ENCODE measurements at places on chromosomes 1 and 21.

- DNase-seq, result no peak
Measured at GRCh38 chr1:209266590-209267205, 316.8 kb upstream of the CAMK1G start.

GRCh38 chr1:115404911-115405310 lies 66.9 kb upstream of the NGF start:
- DNase-seq, result no peak

GRCh38 chr1:41892301-41892781 lies 26.4 kb downstream of the HIVEP3 start:
- DNase-seq, result no peak

GRCh38 chr1:205298191-205298994 lies 23.2 kb downstream of the NUAK2 start:
- DNase-seq, result peak; percentile 9

- peak; percentile 43 for DNase-seq
Measured at GRCh38 chr1:8560611-8561544, 243.0 kb downstream of the SLC45A1 start.

- DNase-seq, result no peak
Measured at GRCh38 chr1:234844479-234845031, 234.6 kb upstream of the IRF2BP2 start.

GRCh38 chr1:70112838-70113237 lies 92.5 kb downstream of the LRRC40 start:
- DNase-seq, result no peak

DNA sequence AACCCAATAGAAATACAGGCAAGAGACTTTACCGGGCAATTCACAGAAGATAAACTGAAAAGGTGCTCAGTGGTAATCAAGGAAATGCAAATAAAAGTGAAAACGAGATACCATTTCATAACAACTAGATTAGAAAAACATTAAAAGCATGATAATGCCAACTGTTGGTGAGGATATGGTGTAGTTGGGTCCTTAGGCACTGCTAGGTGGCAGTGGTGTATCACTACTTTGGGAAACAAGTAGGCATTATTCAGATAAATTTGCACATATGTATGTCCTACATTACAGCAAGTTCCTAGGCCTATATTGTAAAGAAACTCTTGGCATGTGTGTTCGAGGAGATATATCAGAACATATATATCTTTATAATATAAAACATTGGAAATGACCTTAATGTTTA lies 31.0 kb downstream of the AZIN2 start:
- peak; percentile 31 for DNase-seq

- no peak for DNase-seq
Measured at GRCh38 chr21:43991447-43991991, 20.6 kb upstream of the TRAPPC10 start.

GRCh38 chr1:154400381-154400801 lies 4.8 kb upstream of the IL6R start:
- DNase-seq, result no peak

GRCh38 chr21:35926003-35926740 lies 134.2 kb downstream of the SETD4 start:
- DNase-seq, result no peak

DNA sequence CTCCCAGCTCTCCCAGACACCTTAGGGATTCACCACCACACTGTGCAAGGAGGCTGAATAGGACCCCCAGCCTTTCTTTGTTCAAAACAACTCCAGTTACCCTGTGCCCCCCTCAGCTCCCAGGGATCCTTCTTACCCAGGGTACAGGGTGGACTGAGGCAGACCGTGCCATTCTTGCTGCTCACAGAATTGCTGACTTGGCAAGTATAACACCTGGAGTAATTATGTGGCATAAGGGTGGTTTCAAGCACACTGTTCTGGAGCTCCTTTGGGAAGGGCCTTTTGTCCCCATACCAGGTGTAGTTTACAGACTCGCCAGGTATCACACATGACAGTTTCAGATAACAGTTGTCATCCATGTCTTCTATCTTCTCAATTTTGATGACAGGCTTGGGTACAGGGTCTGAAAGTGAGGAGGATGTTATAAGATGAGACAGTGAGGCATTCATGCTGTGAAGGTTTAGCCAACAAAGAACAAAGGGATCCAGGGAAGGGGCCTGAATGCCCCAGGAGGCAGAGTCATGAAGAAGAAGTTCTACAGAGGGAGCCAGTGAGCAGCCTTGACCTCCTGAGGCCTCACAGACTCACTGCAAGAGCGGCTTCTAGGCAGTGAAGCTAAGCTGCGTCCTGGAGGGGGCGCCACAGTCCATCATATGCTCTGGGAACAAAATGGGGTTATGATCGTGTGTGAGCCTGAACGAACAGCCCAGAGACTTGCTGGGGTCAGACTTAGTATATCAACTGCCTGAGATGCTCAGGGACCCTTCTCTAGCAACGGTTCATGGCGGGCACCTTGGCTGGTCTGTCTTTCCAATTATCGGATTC lies 30.3 kb downstream of the CD48 start:
- peak; percentile 85 for DNase-seq

DNA sequence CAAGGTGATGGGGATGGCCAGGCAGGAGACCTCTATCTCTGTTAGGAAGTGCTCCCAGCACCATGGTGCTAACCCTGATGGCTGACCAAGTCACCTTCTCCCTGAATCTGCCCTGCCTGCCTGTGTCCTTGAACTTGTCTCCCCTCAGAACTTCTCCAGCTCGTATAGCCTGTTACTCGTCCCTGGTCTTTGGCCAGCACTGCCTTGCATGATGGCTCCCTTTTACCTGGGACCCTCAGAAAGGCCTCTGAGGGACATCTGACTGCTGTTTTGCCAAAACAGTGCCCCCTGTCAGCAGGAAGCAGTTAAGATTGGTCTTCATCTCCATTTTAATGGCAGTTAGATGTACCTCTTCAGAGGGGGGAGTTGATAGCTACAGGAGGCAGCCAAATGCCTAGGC lies 148.3 kb downstream of the RHOU start:
- no peak for DNase-seq

DNA sequence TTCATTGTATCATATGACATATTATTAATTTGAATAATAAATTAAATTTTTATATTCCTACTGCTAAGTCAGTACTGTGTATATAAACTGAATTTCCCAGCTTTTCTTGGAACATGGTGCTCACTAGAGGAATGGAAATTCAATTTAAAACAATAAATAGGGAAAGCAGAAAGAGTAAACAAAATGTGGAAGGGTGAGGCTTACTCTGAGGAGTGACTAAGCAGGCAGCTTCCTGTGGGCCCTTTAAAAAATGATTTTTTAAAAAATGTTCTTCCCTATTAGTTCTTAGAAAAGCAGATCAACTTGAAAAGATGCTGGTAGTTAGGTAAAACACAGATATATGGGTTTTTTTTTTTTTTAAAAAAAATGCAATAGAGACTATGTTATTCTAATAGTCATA lies 49.5 kb upstream of the S1PR1 start:
- DNase-seq, result no peak

GRCh38 chr21:17537299-17537698 lies 24.5 kb downstream of the CXADR start:
- DNase-seq, result no peak

DNA sequence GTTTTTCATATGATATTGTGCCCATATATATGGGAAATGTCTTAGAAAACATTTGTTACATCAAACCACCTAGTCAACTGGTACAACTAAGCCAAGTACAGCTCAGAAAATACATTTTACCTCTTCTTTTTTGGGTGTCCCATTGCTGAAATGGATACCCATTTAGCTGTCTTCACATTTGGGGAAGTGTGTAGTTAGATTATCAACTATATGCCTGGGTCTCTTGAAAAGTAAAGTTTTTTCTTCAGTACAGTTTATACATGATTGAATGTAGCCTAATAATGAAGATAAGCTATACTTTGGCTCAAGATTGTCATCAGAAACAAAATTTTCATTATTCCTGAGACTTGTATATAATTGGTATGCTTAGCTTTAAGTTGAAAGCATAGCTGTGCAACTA lies 2.0 kb downstream of the AGO3 start:
- DNase-seq, result peak; percentile 54

- DNase-seq, result no peak
Measured at GRCh38 chr1:39689214-39689613, 2.0 kb downstream of the HPCAL4 start.

DNA sequence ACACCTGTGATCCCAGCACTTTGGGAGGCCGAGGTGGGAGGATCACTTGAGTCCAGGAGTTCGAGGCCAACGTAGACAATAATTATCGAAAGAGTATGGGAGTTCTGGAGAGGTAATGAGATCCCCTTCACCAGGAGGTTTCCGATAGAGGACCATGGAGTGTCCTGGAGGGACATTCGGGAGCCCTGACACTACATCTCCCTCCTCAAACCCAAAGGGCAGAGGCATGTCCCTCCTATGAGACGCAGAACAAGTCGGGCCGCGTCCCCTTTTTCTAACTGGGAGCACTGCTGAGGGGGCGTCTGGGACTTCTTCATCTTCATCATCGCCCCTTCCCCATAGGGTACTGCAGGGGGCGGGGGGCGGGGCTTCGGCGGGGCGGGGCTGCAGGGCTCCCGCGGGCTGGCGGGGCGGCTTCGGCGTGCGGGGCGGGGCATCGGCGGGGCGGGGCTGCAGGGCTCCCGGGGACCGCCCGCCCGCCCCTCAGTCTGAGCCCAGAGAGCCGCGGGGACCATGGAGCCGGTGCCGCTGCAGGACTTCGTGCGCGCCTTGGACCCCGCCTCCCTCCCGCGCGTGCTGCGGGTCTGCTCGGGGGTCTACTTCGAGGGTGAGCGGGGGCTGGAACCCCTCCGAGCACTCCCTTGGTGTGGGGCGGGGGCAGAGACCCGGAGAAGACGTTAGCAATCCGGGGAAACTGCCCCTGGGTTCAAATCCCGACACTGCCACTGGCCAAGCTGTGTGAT lies at the start of gene THEMIS2:
TSS of gene THEMIS2 (plus strand) at position 486 of the 743 bp plus-strand sequence. CDS start at position 514, 28 bp downstream.
- peak; percentile 37 for DNase-seq

- DNase-seq, result no peak
Measured at GRCh38 chr1:7615138-7615537, 156.0 kb upstream of the VAMP3 start.

- DNase-seq, result no peak
Measured at GRCh38 chr1:208450958-208451357, 206.8 kb upstream of the PLXNA2 start.

GRCh38 chr1:3924825-3925220 lies 24.8 kb upstream of the C1orf174 start:
- DNase-seq, result no peak

DNA sequence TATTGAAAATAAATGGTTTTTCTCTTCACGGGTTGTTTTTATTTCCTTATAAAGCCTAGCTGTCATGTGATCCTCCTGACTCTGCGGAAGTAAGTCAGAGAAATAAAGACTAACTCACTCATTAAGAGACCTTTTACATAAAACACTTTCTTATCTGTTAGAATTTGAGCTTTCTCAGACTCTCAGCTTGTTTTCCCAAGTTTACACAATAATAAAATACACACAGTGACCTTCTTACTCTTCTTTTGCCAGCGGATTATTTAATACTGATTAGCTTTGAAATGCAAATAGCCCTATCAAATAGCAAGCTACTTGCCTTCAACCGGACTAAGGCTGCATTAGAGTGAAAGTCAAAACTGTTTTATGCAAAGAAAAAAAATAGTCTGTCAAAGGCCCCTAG lies 45.5 kb upstream of the CXADR start:
- no peak for DNase-seq

- no peak for DNase-seq
Measured at GRCh38 chr1:209704584-209704983, at the start of gene HSD11B1. HSD11B1 (plus strand) TSS chr1:209704846; CDS start chr1:209704943, 97 bp downstream.

- DNase-seq, result no peak
Measured at GRCh38 chr1:36257375-36257767, 33.1 kb downstream of the THRAP3 start.

- peak; percentile 98 for DNase-seq
Measured at GRCh38 chr21:37267269-37268185, at the start of gene VPS26C. VPS26C (minus strand) TSS chr21:37267334; CDS start chr21:37267294, 40 bp downstream.

- no peak for DNase-seq
Measured at GRCh38 chr1:10510520-10511493, 36.1 kb downstream of the PEX14 start.

DNA sequence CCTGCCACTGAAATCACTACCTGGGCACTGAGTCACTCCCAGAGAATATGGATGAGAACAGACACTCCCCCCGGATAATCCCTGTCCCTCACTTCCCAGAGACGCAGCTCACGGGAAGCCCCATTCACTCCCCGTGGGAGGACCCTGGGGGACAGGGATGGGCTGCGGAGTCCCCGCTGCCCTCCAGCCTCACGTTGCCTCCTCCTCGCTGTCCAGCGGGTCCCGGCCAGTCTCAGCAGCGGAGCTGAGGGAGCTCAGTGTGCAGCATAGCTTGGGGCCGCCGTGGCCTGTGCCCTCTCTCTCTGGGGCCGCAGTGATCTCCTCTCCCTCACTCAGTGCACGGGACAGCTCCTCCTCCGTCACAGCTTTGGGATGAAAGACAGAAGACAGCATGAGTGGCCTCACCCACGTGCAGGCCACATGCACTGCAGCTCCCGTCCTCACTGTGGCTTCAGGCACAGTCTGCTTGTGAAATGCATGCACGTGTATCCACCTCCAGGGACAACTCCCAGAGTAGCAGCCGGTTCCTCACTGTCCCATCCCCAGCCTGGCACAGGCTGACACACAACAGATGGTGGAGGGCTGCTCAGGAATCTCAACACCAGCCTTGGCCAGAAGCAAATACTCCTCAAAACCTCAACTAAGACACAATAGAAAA lies 7.4 kb downstream of the CFAP410 start:
- no peak for DNase-seq

- DNase-seq, result no peak
Measured at GRCh38 chr1:208349694-208350330, 105.6 kb upstream of the PLXNA2 start.

- no peak for DNase-seq
Measured at GRCh38 chr1:118988186-118989005, at the start of gene TBX15. TBX15 (minus strand) TSS chr1:118988343; CDS start chr1:118987795, 548 bp downstream.

GRCh38 chr1:18481921-18482701 lies 1.4 kb downstream of the KLHDC7A start:
- peak; percentile 43 for DNase-seq

DNA sequence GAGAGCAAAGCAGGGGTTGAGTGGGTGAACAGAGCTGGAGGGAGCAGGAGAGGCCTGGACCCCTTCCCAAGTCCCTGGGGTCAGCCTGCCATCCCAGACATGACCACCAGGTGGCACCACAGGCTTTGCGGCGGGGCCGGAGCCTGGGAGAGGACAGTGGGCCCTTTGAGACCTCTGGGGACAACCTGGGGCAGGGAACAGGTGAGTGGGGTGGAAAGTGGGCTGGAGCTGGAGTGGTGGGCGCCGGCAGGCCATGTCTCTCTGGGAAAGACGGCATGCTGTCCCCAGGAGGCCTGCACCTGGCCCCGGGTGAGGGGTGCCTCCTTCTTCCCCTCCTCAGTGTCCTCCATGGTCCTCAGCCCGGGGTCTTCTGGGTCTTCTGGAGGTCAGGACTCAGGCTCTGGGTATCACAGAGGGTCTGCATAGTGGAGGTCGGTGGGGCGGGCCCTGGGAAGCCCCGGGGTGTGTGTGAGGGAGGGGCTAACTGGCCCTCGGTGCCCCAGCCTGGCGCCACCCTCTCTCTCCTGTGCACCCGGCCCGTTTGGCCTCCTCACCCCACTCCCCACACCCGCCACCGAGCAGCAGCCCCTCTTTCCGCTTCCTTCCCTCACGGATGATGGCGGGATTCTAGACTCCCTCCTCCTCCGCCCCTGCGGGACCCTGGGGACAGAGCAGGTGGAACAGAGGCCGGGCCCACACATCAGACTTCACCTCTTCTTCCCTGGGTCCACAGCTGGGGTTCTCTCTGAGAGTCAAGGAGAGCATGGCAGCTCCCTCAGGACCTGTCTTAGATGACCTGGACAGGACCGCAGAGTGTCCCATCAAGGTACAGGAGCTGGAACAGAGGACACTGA lies 28.5 kb upstream of the PKP1 start:
- DNase-seq, result no peak
